ENCODE measurements at places on chromosomes 13 and 19. TPM values are rescaled to one million over a fixed set of nuclear protein-coding genes. Genes with fewer than 3 reads are reported as not detected.

- DNase-seq = no peak
These were observed 10.7 kb downstream of the ANO8 start for GRCh38 chr19:17323964-17324332.

- no peak for DNase-seq
These were observed 6.3 kb downstream of the SLC17A7 start for GRCh38 chr19:49434907-49435583.

GRCh38 chr13:98598043-98598442, 21.1 kb upstream of the STK24 start:
- no peak for DNase-seq

The ZNF227 gene
- 12.4 TPM for total RNA-seq

The MAB21L1 gene
- total RNA-seq = 2.9 TPM

Measured in thyroid gland (tissue), 4 donors.